ENCODE measurements at places on chromosomes 6 and 20.

- no peak for DNase-seq
Measured at GRCh38 chr20:8589956-8590355, 457.9 kb downstream of the PLCB1 start.

- DNase-seq, result no peak
Measured at GRCh38 chr6:93859971-93860370, 440.6 kb upstream of the EPHA7 start.

DNA sequence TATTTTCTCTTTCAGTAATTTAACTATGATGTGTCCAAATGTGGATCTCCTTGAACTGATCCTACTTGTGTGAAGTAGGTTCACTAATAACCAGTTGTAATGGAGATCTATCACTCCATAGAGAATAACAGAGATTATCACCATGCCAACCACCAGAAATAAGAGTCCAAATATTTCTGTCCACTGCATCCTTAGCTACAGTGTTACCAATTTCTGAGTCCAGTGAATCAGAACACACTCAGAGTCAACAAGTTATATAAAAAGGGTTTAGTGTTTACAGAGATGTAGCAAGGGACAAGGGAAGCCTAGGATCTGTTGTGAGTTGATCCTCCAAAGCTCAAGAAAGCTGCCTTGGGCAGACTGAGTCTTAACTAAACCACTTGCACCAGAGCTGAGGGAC lies 882.8 kb downstream of the TBC1D32 start:
- no peak for DNase-seq

- no peak for DNase-seq
Measured at GRCh38 chr6:148578489-148578814, 168.4 kb upstream of the UST start.

DNA sequence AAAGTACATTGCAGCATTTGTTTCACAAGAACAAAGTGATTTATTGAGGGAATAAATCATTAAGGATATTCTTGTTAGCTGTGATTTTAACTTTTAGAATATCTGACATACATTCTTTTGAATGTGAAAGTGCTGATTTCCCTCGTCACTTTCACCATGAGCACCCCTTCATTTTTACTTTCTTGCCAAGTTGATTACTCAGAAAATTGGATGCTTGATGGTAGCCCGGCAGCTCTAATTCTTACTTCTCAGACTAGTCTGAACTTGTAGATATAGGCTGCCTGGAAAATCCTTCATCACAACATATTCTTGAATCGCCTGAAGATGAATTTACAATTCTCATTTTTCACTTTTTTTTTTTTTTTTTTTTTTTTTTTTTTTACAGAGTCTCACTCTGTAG lies 147.1 kb upstream of the SMLR1 start:
- DNase-seq, result no peak

DNA sequence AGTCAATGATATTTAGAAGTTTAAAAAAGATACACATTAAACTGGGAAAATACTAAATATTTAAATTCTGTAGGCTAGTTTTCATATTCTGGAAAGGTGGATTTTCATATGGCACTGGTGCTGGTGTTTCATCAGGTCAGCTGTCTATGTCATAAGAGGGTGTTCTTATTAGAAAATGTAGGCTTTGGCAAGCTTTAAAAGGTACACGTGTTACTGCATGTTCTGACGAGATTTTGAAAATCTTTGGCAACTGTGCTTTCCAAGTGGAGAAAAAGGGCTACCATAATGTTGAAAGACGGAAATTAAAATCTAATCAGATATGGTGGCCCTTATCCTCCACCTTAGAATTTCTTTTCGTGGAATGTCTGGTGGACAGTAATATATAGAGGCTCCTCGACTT lies 30.0 kb downstream of the SLC22A3 start:
- no peak for DNase-seq

DNA sequence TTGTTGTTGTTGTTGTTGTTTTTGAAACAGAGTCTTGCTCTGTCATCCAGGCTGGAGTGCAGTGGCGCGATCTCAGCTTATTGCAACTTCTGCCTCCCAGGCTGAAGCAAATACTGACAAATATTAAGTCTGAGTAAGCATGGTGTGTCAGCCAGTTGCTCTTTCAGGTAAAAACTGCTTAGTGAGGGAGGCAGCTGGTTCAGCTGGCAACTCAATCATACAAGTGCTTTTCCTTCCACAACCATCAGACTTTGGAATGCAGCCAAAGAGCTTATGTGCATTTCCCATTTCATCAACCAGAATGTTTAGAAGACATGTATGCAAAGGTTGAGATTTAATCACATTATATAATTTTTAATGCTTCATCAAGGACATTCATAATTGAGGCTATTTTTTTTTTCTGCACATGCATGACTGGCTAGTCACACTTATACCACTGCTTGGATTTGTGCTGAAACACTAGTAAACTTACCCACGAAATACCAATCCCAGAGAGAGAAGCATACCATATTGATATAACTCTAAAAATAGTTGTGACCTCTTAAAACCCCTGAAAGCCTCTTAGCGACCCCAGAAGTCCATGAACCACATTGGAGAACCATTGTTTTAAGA lies 56.0 kb downstream of the CLIC5 start:
- DNase-seq, result no peak

DNA sequence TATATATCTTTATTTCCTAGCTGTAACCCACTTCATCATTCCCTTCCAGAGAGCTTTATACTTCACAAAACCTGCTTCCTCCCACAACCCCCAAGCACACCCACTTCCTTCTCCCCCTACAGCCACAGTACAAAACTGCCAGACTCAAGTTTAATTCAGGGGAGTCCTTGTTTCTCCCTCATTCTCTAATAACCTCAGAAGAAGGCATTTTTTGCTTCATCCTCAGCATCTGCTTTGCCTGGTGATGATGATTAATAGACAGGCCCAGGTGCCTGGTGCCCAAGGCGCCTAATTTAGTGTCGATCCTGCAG lies 414.3 kb downstream of the KIF16B start:
- DNase-seq, result no peak

DNA sequence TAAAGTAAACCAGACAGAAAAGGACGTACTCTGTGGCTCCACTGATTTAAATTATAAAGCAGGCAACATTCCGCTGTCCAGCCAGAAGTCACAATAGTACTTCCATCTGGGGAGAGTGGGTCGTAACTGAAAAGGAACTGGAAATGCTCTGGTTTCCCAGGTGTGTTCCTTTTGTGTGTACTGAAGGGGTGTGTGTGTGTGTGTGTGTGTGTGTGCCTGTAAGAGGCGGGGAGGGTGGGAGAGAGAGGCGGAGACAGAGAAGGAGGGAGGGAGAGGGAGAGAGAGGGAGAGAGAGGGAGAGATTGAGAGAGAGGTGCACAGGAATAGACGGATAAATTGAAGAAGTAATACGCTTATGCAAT lies 178.4 kb upstream of the ZNF184 start:
- DNase-seq, result no peak

GRCh38 chr20:35888657-35889056 lies 65.6 kb downstream of the SCAND1 start:
- DNase-seq, result no peak

DNA sequence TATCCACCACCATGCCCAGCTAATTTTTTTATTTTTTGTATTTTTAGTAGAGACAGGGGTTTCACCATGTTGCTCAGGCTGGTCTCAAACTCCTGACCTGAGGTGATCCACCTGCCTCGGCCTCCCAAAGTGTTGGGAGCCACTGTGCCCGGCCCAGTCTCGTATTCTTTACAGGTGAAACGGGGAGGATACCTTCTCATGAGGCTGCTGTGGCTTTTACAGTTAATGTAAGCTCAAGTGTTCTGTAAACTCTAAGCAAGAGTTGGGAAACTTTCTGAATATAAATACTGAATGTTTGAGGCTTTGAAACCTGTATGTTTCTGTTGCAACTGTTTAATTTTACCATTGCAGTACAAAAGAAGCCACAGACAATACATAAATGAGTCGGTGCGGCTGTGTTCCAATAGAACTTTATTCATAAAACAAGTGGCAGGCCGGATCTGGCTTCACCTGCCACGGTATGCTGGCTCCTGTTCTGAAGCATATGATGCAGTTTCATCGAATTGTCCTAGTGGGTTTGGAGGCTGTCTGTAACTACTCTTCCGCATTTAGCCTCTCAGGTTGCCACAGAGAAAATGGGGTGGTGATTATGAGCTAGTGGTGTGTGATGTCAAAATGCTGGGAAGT lies 192.5 kb upstream of the ZFP64 start:
- no peak for DNase-seq

DNA sequence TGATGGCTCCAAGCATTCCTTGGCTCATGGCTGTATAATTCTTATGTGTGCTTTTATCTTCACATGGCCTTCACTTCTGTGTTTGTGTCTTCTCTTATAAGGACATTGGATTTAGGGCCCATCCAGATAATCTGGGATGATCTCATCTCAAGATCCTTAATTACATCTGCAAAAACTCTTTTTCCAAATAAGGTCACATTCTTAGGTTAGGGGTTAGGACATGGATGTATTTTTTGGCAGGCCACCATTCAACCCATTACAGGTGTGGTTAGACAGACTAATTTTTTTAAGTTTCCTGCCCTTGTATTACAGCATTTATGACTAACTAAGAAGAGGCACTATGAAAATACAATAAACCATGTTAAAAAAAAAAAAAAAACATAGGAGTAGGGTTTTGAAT lies 254.0 kb downstream of the TPBG start:
- DNase-seq, result no peak

DNA sequence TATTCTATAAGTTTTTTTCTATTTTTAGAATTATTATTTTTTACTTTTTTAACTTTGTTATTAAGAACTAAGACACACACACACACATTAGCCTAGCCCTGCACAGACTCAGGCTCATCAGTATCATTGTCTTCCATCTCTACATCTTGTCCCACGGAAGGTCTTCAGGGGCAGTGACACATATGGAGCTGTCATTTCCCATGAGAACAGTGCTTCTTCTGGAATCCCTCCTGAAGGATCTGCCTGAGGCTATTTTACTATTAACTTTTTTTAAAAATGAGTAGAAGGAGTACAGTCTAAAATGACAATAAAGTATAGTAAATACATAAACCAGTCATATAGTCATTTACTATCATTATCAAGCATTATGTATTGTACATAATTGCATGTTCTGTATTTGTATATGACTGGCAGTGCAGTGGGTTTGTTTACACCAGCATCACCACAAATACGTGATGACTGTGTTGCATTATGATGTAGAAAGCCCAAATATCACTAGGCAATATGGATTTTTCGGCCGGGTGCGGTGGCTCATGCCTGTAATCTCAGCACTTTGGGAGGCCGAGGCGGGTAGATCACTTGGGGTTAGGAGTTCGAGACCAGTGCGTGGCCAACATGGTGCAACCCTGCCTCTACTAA lies 57.9 kb downstream of the HIVEP1 start:
- DNase-seq, result no peak

GRCh38 chr6:56043076-56043475 lies 167.7 kb upstream of the BMP5 start:
- DNase-seq, result no peak

- no peak for DNase-seq
Measured at GRCh38 chr6:47734831-47735481, 36.6 kb downstream of the ADGRF4 start.

DNA sequence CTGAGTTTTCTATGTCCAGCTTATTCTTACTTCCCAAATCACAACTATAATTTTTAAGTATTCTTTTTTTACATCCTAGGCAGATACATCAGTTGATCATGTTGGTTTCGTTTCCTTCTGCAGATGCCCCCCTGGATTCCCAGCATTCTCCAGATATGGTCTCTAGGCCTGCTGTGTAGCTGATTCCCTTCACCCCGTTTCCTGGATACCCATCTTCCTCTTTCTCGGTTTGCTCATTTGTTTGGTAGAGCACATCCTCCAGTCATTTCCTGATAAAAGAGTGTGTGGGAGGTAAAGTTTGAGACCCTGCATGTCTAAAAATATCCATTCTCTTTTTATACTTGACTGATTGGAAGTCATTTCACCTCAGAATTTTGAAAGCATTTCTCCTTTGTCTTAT lies 66.4 kb downstream of the ANKS1A start:
- DNase-seq, result no peak

DNA sequence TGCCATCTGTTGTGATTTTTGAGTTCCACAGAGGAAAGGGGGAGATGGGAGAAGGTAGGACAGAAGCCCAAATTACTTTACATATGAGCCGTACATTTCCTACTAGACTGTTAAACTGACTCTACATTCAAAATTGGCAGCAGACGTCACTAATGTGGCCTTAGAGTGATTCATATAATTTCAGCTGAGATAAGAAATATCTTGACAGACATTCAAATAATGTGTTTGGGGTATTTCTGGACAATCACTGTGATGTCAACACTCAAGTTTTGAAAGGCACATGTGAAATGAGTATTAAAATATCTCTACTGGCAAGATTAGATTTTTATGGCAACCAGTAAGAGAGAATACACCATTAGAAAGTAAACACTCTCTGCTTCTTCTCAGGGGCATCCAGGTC lies 104.0 kb downstream of the MTFR2 start:
- DNase-seq, result no peak

DNA sequence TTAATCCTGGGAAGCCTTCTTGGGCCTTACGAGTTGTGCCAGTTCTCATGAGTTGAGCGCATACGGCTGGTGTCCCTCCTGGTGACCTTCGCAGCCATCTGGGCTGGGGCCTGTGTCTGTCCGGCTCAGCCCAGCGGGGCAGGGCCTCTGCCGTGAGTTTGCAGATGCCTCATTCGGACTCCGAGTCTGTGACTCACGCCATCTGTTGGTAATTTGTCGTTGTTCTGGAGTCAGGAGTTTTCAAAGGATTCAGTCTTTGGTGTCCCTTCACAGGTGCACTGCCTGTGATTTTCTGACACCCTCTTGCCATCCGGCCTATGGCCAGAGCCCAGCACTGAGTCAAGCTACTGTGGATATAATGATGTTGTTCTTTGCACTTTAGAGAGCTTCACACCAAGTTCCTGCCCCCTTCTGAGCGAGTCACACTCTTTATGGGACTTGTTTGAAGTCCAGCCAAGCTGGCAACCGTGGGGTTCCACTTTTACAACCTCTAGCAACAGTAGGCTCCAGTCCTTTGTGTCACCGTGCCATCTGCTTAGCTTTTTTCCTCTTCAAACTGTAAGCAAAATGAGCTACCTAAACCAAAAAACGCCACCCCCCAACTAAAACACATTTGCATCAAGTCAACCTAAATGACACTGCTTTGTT lies 175.6 kb downstream of the AIG1 start:
- DNase-seq, result no peak

- DNase-seq, result no peak
Measured at GRCh38 chr6:99645986-99646385, 39.4 kb downstream of the PRDM13 start.

DNA sequence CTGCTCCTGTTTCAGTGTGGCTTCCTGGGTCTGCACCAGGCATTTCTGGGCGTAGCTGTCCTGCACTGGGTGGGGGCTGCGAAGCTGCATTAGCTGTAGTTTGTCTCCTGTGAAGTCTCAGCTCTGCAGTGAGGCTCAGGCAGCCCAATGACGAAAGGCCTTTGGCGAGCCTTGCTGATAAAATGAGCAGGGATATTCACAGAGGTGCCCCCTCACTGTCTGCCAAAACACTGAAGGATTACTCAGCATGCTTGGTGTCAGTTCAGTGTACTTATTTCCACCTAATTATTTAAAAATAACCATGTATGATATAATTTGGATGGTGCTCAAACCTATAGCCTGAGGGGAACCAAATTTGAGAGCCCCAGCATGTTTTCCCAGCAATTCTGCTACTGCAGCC lies 73.5 kb downstream of the ECT2L start:
- DNase-seq, result no peak

- no peak for DNase-seq
Measured at GRCh38 chr20:37567671-37568588, 40.3 kb upstream of the BLCAP start.

All from CD4-positive, alpha-beta T cell treated with Interleukin-17A for 4 hours (primary cell).